Stimulated activated CD4-positive, alpha-beta T cell treated with anti-CD3 and anti-CD28 coated beads, TNF-alpha, amount 100 ng/mL, for 1 hour (primary cell): ENCODE measurements at places on chromosomes 6 and 20.

DNA sequence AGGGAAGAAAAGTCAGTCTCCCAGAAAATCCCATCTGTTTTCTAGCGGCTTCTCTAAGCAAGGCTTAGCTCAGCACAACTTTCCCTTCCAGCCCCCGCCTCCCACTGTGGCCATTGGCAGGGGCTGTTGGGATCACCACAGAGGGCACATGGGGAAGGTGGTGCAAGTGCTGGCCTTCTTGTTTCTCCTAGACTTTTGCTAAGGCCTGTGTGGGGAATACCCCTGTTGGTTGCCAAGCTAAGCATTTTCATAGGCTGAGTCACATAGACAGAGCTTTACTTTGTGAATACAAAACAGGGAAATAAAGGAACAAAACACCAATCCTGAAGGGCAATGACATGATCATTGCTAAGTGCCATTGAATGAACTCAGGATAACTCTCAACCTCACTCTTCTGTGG, 32.4 kb upstream of the TIAM2 start:
- no peak for DNase-seq

GRCh38 chr6:14059791-14060436, 57.7 kb upstream of the CD83 start:
- DNase-seq: no peak

DNA sequence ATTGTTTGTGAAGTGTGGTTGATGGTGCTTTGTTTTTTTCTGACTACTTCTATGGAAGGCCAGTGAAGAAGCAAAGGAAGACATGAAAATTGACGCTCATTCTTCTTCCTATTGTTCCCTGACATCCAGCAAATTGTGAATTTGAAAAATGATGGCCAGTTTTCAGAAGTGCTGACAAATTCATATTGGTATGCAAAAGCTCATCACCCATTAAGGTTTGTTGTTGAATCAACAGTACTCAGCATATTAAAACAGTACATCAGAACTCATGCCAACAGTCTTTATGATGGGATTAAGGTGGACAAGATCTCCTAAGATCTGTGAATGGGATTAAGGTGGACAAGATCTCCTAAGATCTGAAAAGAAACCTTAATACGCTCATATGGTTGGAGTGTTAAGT, 1.0 kb upstream of the MTG2 start:
- DNase-seq: no peak

DNA sequence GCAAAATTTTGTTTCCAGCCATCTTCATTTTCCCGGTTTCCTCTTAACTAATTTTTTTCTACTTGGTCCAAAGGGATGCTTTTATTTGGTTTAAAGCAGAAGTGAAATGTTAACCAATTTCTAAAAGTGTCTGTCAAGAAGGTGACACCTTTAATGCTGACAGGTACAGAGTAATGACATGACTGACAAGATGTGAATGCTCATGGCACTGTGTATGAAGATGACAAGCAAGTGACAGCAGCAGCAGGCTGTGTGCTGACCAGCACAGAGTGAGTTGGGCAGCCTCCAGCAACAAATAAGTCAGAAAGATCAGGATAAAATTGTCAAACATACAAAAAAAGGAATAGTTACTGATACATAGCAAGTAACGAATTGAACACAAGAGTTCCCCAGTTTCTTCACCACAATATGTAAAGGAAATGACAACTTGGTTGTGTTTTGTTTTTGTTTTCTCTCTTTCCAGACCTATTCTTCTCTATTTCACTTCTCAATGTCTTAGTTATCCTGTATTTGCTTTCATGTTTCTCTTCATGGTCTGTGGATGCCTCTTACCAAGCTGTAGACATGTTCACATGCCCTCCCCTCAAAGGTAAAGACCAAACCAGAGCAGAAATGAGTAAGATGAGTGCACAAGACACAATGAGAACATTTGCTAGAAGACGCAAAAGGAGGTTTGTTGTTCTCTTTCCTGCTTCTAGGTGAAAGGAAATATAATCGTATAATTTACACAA, 174.9 kb downstream of the FRK start:
- no peak for DNase-seq

GRCh38 chr6:85673198-85674139, 30.8 kb upstream of the SYNCRIP start:
- no peak for DNase-seq

DNA sequence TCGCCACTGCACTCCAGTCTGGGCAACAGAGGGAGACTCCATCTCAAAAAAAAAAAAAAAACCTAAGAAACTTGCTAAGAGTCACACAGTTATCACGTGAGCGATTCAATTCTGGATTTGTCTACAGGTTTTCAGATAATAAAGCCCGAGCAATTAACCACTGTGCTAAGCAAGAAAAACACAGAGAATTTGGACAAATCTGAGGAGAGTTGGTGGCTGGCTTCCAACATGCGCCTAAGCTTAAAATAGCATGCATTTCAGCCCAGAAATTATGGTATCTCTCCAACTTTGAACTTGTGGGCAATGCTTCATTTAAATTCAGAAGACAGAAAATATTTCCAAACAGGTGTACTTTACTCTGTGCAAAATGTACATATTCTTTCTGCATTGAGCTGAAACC, 232.9 kb downstream of the TSHZ2 start:
- DNase-seq: no peak

DNA sequence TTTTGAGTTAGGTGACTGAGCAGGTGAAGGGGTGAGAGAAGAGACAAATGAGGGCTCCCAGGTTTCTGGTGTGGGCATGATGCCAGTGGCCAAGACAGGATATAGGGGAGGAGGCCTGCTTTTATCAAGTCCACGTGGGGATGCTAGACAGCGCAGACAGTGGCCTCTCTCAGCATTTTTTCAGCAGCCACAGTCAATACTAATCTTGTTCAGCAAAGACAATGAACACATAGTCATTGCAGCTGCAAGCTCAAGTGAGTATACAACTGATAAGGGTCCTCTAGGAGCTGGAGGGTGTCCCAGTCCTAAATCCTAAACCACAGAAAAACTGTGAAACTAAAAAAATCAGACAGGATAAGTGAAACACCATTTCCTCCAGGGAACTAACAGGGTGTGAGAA, 48.6 kb downstream of the UQCC1 start:
- no peak for DNase-seq

- no peak for DNase-seq
Observed at GRCh38 chr6:5127106-5127687, 42.1 kb downstream of the PPP1R3G start.

GRCh38 chr6:28768187-28768913, 155.4 kb downstream of the TRIM27 start:
- DNase-seq: no peak

DNA sequence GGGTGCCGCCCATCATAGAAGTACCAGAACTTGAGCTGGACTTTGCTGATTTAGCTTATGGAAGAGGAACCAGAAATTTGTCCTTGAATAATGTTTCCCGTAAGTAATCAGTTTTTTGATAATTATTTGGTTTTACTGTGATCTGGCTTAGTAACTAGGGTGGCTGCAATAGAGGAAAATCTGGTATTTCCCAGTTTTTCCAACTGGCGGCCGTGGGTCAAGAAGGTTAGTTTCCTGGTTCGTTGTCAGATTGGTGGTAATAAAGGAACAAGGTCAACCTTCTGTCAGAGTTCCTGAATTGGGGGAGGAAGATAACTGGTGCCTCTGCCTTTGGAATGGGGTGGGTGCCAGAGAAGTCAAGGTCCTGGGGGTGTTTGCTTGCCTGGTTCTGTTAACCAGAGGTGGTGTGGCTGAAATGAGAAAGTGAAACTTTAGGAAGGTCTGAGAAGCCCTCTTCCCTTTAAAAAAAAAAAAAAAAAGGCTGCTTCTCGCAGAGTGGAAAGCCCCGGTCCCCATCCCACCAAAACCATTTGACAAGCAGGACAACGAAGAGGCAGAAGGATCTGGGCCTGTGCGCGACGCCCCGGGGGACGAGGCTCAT, at the start of gene CALHM6:
TSS of gene CALHM6 (plus strand) at position 45 of the 601 bp plus-strand sequence. CDS start at position 600, 555 bp downstream.
- no peak for DNase-seq

DNA sequence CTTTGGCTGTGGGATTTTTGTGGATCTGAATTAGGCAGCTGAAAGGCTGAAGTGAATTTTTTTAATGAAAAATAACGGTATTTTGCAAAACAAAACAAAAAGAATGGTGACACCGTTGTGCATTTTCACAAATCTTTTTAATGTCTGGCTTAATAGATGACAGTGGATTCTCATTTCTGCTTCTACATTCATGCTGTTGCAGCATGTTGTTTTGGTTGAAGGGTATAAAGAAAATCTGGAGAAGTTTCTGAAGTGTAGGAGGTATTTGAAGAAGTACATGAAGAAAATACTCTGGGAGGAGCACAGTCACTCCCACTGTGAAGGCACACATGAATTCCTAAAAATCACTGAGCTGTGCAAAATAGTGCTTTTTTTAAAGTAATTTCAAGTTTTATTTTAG, 3.1 kb upstream of the MAP3K5 start:
- DNase-seq: no peak

- no peak for DNase-seq
Observed at GRCh38 chr6:84866715-84867114, 102.3 kb upstream of the TBX18 start.

- no peak for DNase-seq
Observed at GRCh38 chr6:116405138-116405537, 34.4 kb downstream of the DSE start.

DNA sequence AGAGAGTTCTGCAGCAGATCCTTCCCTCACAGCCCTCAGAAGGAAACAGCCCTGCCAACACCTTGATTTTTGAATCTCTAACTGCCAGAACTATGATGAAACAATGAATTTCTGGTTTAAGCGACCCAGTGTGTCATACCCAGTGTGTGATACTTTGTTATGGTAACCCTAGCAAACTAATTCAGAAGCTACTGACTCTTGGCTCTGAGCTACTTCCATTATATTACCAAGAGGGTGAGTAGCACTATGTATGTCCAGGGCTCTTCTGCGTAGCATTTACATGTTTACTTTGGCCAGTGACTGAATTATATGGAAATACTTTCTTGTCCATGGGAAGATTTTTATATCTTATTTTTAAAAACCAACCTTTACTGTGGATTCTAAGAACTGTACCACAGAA, 16.7 kb downstream of the ANKRD66 start:
- no peak for DNase-seq

- DNase-seq: no peak
Observed at GRCh38 chr20:32332614-32333013, 25.5 kb upstream of the ASXL1 start.

GRCh38 chr6:142416179-142416578, 114.4 kb downstream of the ADGRG6 start:
- no peak for DNase-seq

DNA sequence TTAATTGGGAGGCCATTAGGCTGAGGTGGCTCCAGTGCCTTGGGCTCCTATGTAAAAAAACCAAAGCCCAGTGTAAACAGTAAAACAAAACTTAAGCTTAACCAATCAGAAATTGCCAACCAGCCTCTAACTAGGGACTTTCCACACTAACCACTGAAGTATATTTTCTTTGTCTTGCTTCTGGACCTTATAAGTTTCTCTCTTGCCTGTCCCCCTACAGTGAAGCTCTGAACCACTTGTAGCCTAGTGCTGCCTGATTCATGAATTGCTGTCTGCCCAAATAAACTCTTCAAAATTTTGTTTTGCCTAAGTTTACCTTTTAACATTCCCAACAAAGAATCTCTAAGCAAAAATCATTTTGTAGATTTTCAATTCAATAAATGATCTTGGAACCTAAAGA, 28.2 kb downstream of the POPDC3 start:
- DNase-seq: no peak

DNA sequence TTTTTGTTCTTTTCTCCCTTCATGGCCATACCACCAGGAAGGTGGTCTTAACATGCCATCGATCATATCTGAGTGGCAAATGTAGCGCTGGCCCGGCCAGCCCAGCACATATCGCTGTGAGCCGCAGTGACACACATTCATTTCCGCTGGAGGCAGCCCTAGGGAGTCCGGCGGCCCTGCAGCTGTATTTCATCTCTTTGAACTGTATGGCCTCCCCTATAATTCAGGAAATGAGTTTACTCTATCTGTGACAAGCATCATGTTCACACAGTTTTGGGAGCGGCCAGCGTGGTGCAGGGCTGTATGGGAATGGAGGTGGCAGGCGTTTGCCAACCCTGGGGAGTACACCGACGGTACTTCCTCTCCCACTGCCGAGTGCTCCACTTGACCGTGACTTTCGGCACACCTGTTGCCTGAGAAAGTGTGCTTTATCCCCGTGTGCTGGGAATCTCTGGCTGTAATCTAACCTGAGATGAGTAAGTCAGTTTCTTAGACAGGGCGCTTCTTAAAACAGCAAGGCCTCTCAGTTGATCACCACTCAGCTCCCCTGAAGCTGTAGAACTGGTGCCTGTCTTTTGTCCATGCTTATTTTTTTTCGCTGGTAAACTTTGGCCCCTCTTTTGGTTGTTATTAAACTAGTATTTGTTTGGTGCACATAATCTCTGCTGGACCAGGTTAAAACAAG, 257.1 kb upstream of the TAB2 start:
- no peak for DNase-seq

DNA sequence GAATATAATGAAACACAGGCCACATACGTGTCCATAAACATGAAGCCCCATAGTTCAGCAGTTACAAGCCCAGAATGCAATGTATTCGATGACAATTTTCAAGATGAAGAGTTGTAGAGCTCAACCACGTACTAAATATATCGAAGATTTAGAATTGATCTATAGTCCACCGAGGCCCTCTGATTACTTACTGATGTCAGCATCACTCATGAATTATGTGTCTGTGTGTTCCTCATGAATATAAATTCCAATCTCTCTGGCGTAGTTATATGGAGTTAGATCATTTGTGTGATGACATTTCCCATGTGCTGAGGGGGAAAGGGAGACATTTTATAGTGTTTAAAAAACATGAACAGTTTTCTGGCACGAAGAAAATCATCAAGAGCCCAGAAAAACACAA, 97.5 kb downstream of the PFDN4 start:
- no peak for DNase-seq

DNA sequence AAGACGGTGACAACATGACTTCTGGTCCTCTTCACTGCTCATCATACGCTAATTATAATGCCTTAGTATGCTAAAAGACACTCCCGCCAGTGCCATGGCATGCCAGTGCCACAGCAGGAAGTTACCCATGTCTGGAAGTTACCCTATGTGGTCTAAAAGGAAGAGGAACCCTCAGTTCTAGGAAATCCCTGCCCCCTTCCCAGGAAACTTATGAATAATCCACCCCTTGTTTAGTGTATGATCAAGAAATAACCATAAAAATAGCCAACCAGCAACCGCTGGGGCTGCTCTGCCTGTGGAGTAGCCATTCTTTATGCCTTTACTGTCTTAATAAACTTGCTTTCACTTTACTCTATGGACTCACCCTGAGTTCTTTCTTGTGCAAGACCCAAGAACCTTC, 15.8 kb upstream of the SERPINB9 start:
- no peak for DNase-seq

DNA sequence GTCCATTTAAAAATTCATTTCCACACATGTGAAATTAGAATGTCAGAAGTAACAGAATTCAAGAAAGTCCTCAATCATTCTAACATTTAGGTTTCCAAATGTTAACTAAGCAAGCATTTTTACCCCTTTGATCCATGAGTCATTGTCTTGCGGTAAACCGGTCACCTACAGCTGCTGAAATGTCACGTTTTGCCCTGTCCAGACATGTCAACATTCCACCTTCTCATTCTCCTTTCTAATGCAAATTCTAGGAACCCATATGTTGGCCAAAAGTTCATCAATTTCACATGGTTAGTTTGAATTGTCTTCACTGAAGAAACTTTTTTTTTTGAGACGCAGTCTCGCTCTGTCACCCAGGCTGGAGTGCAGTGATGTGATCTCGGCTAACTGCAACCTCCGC, 117.2 kb downstream of the IPCEF1 start:
- DNase-seq: no peak
